ENCODE measurements at places on chromosomes 2 and 18.

DNA sequence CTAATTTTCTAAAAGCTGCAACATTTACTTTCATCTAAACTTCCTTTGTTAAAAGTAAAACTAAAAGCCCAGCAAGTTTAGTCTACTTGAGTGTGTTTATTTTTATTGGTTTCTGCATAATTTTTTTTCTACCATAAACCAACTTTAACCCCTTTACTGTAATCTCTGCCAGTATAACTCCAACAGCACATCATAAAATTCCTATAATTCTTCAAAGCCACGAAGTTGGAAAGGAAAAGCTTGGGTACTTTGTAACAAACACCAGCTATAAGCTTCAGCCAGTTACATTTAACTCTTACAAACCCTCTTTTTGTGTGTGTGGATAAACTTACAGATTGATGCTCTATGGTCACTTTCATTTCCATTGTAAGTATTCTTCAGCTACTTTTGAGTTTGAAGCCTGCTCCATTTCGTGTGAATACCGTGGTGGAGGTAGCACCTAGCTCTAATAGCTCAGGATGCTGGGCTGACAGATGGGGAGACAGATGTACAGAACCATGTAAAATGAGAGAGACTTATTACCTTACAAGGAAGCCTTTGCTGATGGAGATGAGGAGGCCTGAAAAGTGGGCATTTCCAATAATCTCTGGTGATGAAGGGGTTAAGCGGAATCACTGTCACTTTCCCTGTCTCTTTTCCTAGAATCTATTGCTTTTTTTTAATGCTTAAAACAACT lies 42.5 kb downstream of the ZEB2 start:
- DNase-seq: no peak

GRCh38 chr2:7468955-7469354 lies 551.7 kb downstream of the RNF144A start:
- no peak for DNase-seq

DNA sequence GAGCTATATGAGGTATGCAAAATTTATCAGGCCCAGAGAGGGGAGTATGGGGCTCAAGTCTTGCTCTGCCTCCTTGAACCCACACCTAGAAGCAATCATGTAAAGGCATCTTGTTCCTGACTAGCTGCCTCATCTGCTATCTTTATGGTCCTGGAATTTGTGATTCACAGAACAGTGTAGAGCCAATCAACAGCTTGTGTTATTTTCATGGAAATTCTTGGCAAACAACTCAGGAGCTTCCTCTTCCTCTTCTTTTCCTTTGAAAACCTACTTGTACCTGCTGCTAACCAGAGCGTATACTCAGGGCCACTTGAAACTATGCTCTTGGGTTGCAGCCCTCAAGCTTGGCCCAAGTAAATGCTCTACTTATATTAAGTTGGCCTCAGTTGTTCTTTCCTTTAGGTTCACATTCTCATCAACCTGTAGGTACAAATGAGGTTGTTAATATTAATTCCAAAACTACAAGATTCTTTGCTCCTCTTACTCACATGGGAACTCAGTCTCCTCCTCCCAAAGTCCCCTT lies 3.5 kb upstream of the NOSTRIN start:
- no peak for DNase-seq

DNA sequence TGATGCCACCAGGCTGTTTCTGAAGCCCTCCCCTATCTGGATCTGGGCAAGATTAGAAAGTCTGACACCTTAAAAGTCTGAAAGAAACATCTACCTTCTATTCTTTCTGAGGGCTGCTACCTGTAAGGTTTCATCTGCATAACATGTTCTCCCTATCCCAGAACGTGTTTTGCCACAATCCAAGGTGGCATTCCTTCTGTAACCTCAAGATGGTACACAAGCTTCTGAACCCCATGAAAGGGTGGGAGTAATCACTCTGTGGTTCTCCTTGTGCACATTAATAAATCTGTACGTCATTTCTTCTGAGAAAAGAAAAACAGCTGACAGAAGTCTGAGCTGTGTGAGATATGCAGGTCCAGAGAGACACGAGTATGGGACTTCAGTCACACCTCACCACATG lies 41.8 kb upstream of the MSH6 start:
- DNase-seq: no peak

DNA sequence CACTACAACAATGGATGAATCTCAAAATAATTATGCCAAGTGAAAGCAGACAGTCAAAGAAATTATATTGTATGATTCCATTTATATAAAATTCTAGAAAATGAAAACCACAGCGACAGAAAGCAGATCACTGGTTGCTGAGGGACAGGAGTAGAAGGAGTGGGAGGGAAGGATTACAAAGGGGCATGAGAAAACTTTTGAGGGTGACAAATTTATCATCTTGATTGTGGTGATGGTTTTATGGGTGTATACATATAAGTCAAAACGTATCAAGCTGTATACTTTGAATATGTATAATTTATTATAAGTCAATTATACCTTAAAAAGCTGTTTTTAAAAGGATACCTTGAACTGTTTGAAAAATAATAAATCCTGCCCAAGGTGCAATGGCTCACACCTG lies 27.7 kb downstream of the ATF2 start:
- DNase-seq: no peak

DNA sequence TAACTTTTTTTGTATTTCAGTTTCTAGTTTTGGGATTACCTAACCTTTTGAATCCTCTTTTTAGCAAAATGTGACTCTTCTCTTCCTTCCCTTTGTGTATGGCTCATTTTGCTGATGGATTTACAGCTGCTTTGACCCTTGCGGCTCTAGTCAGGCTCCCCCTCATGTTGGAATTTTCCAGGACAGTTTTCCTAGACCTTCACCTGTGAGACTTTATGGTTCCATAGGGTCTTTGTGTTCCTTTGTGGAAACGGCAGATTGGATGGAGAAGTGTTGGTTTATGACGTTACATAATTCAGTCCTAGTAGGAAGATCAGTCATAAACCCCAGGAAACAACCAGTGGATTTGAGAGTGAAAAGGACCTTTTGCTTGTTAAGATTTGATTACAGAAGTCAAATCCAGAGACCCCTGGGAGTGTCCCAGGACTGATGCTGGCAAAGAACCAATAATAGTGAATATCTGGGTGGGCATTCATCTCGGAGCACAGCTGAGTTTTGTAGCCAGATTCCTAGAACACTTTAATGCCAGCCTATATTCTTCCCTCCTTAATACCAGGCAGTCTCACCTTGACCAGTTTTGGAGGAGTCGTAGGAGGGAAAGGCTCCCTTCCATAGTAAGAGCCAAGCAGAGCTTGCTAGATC lies 42.7 kb downstream of the SOCS6 start:
- no peak for DNase-seq

GRCh38 chr18:61589724-61590065 lies 256.5 kb downstream of the CDH20 start:
- DNase-seq: no peak

- no peak for DNase-seq
Measured at GRCh38 chr18:67813380-67814028, 297.0 kb upstream of the DSEL start.

DNA sequence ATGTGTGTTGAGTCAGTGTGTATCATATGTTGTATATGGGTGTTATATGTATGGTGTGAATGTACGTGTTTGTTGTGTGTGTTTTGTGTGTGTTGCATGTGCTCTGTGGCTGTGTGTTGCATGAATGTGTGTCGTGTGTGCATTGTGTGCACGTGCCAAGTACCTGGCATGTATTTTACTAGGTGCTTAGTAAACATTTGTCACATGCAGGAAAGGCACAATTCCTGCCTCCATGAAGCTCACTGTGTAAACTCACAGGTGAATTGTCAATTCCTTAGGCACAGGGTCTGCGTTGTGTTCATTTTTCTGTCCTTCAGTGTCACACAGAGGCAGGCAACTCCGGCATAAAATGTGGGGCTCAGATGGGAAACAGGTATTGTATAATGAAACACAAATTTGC lies 22.3 kb upstream of the IL1R1 start:
- no peak for DNase-seq

DNA sequence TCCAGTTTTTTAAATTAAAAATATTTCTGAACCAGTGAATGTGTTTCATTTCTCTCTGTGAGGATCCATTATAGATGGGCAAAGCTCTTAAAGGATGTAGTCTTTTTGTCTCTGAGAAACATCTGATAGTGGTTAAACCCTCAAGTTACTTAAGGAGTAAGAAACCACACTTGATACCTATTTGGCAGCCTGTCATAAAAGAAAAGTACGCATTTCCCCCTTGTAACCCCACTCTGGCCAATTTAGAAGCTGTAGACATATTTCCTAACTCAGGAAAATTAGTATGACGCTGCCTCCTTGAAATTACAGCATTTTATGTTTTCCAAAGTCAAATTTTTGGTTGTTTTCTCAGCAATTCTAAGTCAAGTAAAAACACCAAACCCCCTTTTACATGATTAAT lies 2.0 kb downstream of the STAT4 start:
- no peak for DNase-seq

DNA sequence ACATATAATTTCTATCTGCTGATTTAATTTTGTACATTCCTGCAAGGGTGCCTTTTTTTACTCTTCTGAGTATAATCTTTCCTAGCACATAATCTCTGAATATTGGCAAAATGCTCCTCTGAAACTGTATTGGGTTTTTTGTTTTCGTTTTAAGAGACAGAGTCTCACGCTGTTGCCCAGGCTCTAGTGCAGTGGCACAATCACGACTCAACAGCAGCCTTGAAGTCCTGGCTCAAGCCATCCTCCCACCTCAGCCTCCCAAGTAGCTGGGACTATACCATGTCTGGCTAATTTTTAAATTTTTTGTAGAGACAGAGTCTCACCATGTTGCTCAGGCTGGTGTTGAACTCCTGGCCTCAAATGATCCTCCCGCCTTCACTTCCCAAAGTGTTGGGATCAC lies 104.9 kb downstream of the SPTBN1 start:
- DNase-seq: no peak

DNA sequence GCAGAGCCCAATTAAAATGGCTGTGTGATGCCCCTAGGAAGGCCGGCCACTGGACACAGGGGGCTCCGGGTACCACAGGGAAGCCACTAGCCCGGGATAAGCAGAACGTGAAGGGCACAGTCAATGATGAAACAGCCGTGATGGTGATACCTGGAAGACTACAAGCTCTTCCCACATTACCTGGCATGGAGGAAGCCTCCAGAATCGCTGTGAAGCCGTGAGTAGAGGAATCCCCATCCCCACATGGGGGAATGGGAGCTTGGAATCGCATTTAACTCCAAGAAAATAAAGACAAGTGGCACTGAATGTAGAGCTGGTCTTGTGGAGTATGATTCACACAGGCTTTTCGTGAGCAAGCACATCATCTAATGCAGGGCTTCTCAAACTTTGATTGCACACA lies 16.1 kb downstream of the GALNT14 start:
- no peak for DNase-seq

- no peak for DNase-seq
Measured at GRCh38 chr18:78713726-78714125, 265.9 kb upstream of the SALL3 start.

DNA sequence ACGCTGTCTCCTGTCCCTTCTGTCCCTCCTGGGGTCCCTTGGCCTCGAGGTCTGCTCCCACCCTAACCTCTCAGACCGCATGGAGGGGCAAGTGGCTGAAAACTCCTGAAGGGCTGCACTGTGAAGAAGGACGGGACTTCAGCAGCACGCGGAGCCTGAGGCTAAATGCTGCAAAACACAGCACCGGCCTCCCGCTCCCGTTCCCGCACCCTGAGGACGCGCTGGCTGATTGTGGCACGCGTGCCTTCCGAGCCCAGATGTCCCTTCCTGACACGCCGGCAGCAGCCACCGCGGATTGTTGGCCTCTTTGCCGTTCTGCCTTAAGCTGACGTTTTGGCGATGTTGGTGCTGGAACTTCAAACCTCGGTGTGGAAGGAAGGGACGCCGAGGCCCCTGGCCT lies 125.9 kb upstream of the CTDP1 start:
- DNase-seq: no peak

DNA sequence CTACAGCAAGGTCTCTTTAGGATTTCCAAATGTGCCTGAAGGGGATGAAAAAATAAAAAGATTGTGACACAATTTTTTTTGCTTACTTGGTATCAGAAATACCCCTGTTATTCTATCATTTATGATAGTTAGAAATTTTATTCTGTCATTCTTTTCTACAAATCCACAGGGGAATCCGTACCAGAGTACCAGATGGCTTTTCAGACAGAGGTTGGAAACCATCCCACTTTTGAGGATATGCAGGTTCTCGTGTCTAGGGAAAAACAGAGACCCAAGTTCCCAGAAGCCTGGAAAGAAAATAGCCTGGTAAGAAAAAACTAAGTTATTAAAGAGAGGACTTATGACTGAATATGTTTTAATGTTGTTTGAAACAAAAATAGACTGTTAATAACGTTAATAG lies 92.6 kb upstream of the FAM117B start:
- no peak for DNase-seq
